ENCODE measurements at places on chromosomes 2 and 18. TPM values are rescaled to one million over a fixed set of nuclear protein-coding genes. Genes with fewer than 3 reads are reported as not detected.

The CRACDL gene
- total RNA-seq, result 0.79 TPM

The GNLY gene
- total RNA-seq, result not detected

The ALLC gene
- total RNA-seq, result not detected

The PROC gene
- total RNA-seq, result 2.7 TPM

Data from A172 (cell line).